ENCODE measurements at places on chromosomes 11 and 22. TPM values are rescaled to one million over a fixed set of nuclear protein-coding genes. Genes with fewer than 3 reads are reported as not detected.

The A4GALT gene
- total RNA-seq: 8.7 TPM

The TMEM45B gene
- 303 TPM for total RNA-seq

The SLN gene
- total RNA-seq: not detected

The RASL10A gene
- total RNA-seq: 1.3 TPM

- no peak overlapping the region for H3K4me3 ChIP-seq
- no peaks in the 10 kb centered on the region for H3K4me1 ChIP-seq
- DNase-seq: no peak
- no peak overlapping the region for H3K27ac ChIP-seq
- no peaks in the 10 kb centered on the region for H3K36me3 ChIP-seq
These were observed 11.0 kb downstream of the RAB36 start for GRCh38 chr22:23156286-23156685.

- no peaks in the 10 kb centered on the region for H3K27me3 ChIP-seq
- peak within 1 kb of the TSS; percentile 86 for H3K27ac ChIP-seq
- DNase-seq: peak; percentile 42
- peak within 1 kb of the TSS; percentile 89 for H3K4me3 ChIP-seq
- peaks cover 5% of the 10 kb centered on the region for H3K4me1 ChIP-seq
These were observed at the start of gene TEX54 for GRCh38 chr11:62832336-62833234. TEX54 (minus strand) TSS chr11:62832841.

GRCh38 chr11:130416906-130417305, 11.5 kb downstream of the ADAMTS8 start:
- no peak overlapping the region for H3K4me3 ChIP-seq
- no peaks in the 10 kb centered on the region for H3K4me1 ChIP-seq
- H3K27ac ChIP-seq: no peak overlapping the region
- DNase-seq: no peak

- no peaks in the 10 kb centered on the region for H3K27me3 ChIP-seq
- no peaks in the 10 kb centered on the region for H3K4me1 ChIP-seq
These were observed 405.2 kb downstream of the INSC start for GRCh38 chr11:15519911-15520310.

DNA sequence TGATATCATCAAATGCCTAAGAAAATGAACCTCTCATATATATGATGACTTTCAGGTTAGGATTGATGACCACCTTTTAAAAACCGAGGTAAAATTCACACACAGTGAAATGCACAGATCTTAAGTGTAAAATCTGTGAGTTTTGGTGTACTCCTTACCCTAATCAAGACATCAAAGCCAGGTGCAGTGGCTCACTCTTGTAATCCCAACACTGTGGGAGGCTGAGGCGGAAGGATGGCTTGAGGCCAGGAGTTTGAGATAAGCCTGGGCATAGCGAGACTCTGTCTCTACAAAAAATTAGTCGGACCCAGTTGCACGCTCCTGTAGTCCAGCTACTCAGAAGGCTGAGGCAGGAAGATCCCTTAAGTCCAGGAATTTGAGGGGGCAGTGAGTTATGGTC, 140.4 kb downstream of the UVRAG start:
- no peak overlapping the region for H3K27ac ChIP-seq
- no peaks in the 10 kb centered on the region for H3K36me3 ChIP-seq
- H3K4me1 ChIP-seq: no peaks in the 10 kb centered on the region
- H3K4me3 ChIP-seq: no peak overlapping the region
- H3K27me3 ChIP-seq: no peaks in the 10 kb centered on the region

GRCh38 chr11:61114913-61115312, 12.6 kb downstream of the CD5 start:
- no peaks in the 10 kb centered on the region for H3K36me3 ChIP-seq
- H3K4me1 ChIP-seq: no peaks in the 10 kb centered on the region
- no peaks in the 10 kb centered on the region for H3K27me3 ChIP-seq
- DNase-seq: no peak
- H3K27ac ChIP-seq: no peak overlapping the region

DNA sequence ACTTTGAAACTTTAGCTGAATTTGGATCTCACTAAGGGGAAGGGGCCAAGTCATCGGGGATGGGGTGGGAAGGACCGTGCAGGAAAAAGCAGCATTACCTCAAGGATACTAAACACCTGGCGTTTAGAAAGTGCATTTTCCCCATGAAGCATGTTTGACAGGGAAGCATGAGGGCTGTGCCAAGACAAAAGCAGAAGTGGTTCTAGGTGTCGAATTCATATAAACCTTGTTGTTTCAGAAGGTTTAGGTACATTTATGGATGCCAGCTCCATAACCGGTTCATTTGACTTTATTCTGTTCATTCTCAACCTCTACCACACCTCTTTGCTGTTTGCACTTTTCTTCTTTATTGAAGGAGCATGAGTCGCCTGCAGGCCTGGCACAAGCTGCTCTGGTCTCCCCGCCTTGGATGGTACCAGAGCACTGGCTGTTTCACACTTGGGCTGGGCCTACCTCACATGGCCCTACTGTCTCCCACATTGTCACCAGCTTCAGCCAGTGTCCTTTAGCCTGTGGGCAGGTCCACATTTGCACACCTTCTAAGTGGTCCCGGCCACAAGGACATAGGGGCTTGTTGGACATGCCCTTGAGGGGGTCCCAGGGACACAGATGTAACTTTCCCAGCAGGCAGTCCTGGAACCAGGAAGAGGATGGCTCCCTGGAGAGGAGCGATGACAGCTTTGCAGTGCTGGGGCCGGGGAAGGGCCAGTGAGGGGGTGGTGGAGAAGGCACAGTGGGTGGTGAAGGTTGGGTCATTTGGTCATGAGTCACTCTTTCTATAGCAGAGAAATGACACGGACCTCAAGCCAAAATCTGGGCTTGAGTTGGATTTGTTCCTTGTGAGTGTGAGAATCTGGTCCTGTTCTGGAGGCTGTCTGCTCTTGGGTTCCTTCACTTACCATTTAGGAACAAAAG, 3.2 kb upstream of the ST14 start:
- no peaks in the 10 kb centered on the region for H3K36me3 ChIP-seq
- peaks cover 5% of the 10 kb centered on the region for H3K4me1 ChIP-seq
- H3K4me3 ChIP-seq: no peak overlapping the region
- peak; percentile 44 for DNase-seq

DNA sequence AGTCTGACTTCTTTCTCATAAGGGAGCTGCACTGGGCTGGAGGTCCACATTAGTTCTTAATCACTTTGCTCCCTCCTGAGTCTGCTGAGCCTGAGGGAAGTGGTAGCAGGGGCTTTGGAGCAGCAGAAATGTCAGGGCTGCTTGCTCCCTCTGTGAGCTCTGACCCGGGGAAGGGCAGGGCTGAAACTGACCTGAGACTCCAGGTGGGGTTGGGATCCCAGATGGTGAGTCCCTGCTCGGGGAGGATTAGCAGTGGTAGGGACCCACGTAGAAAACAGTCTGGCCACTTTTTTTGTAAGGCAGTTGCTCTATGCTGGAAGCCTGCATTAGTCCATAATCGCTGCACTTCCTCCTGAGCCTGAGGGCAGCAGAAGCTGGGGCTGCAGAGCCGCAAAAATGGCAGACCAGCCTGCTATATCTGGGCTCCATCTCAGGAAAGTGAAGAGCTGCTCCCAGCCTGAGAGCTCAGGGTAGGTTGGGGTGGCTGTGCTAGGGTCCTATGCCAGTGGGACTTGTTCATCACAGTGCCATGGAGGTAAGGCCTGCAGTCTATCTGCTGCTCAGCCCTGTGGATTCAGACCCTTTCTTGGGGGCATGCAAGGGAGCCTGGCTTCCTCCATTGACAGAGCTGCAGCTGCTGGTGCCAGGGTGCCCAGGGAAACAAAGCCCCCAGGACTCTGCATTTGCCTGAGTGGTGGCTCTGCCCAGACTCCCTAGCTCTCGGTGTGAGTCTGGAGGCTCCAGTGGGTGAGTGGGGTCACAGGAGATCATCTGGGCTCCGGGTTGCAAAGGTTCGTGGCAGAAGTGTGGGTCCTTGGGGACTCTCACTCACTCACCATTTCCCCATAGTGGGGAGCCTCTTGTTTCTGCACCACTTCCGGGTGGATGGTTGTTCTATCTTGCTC, 854.3 kb downstream of the LUZP2 start:
- no peak overlapping the region for H3K27ac ChIP-seq
- no peaks in the 10 kb centered on the region for H3K27me3 ChIP-seq
- no peaks in the 10 kb centered on the region for H3K36me3 ChIP-seq
- DNase-seq: no peak
- H3K4me1 ChIP-seq: no peaks in the 10 kb centered on the region
- H3K4me3 ChIP-seq: no peak overlapping the region

GRCh38 chr22:48720662-48721394, 1106.8 kb downstream of the BRD1 start:
- no peaks in the 10 kb centered on the region for H3K36me3 ChIP-seq
- no peaks in the 10 kb centered on the region for H3K27me3 ChIP-seq
- no peak for DNase-seq
- no peak overlapping the region for H3K4me3 ChIP-seq
- no peaks in the 10 kb centered on the region for H3K4me1 ChIP-seq
- no peak overlapping the region for H3K27ac ChIP-seq

DNA sequence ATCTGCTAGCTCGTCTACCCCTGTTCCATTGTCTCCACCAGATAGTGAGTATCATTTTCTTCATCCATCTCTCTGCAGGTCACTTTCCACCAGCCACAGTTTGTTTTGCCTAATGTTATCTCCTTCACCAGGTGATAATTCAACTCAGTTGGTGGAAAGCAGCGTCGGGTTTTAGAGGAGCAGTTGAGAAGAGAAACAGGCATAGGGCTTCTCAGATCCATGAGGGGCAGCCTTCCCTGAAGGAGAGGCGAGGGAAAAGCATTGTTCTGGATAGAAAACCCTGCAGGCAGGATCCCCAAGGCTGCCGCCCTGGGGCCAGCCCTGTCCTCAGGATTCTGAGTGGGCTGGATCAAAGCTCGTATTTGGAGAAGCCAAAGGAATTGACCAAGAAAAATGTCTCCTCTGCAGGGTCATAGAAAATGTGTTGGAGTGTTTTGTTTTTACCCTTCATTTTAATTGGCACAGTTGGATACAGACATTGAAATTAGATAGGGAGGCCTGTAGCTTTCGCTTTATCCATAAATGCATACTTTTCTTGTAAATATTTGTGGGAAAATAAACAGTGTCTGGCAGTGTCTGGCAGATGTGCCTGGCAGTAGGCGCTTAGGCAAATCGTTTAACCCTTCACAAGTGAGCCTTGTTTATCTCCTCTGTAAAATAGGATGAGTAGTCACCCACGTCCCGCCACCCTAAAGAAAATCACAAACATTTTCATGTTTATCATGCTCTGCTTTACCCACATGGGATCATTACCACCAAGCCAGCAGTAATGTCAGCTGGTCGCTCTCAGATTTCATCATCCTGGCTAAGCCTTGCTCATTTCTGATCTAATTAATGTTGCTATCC, 73.4 kb upstream of the TTC12 start:
- no peaks in the 10 kb centered on the region for H3K4me1 ChIP-seq
- no peak for DNase-seq
- no peak overlapping the region for H3K27ac ChIP-seq
- H3K27me3 ChIP-seq: no peaks in the 10 kb centered on the region
- H3K4me3 ChIP-seq: no peak overlapping the region
- H3K36me3 ChIP-seq: no peaks in the 10 kb centered on the region

DNA sequence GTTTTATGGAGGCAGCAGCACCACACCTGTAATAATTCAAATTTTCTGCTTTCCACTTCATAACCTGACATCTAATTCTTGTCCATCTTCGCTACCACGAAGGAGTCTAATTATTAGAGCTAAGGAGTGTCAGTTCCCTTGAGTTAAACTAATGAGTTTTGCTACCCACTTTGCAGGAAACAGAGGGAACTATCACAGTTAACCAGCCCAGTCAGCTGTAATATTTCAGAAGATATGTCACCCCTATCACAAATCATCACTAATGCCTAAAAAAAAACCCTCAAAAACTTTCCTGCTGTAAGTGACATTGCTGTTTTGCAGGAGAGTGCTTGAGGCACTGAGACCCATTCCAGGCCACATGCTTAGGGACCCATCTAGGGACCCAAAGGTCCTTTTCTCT, 8.4 kb downstream of the TECTA start:
- no peaks in the 10 kb centered on the region for H3K4me1 ChIP-seq
- DNase-seq: no peak
- H3K36me3 ChIP-seq: no peaks in the 10 kb centered on the region
- H3K4me3 ChIP-seq: no peak overlapping the region
- no peaks in the 10 kb centered on the region for H3K27me3 ChIP-seq

- DNase-seq: no peak
- H3K4me1 ChIP-seq: no peaks in the 10 kb centered on the region
- H3K4me3 ChIP-seq: no peak overlapping the region
- H3K27ac ChIP-seq: no peak overlapping the region
- no peaks in the 10 kb centered on the region for H3K27me3 ChIP-seq
These were observed 18.6 kb downstream of the ADAMTS8 start for GRCh38 chr11:130409594-130410388.

DNA sequence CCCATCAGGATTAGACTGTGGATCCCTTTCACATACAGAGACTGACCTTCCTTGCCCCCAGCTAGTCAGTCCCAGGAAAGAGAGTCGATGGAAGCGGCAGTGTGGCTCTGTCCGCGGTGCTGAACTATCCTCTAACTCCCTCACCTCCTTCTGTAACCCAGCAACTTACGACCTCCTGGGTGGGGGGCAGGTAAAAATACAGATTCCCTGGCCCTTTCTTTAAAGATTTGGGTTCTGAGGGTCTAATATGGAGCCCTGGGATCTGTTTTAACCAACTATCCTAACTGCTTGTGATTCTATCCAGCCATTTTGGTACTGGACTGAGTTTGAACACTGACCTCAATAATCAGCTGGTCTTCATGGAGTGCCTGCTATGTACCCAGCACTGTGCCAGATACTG, 23.2 kb downstream of the MFNG start:
- H3K27ac ChIP-seq: no peak overlapping the region
- no peak for DNase-seq
- H3K4me1 ChIP-seq: no peaks in the 10 kb centered on the region
- no peaks in the 10 kb centered on the region for H3K27me3 ChIP-seq
- no peak overlapping the region for H3K4me3 ChIP-seq

GRCh38 chr11:67274768-67275605, 8.7 kb downstream of the GRK2 start:
- no peak for DNase-seq
- peaks cover 15% of the 10 kb centered on the region for H3K36me3 ChIP-seq
- no peak overlapping the region for H3K4me3 ChIP-seq
- peak overlapping the region; percentile 86 for H3K27ac ChIP-seq

DNA sequence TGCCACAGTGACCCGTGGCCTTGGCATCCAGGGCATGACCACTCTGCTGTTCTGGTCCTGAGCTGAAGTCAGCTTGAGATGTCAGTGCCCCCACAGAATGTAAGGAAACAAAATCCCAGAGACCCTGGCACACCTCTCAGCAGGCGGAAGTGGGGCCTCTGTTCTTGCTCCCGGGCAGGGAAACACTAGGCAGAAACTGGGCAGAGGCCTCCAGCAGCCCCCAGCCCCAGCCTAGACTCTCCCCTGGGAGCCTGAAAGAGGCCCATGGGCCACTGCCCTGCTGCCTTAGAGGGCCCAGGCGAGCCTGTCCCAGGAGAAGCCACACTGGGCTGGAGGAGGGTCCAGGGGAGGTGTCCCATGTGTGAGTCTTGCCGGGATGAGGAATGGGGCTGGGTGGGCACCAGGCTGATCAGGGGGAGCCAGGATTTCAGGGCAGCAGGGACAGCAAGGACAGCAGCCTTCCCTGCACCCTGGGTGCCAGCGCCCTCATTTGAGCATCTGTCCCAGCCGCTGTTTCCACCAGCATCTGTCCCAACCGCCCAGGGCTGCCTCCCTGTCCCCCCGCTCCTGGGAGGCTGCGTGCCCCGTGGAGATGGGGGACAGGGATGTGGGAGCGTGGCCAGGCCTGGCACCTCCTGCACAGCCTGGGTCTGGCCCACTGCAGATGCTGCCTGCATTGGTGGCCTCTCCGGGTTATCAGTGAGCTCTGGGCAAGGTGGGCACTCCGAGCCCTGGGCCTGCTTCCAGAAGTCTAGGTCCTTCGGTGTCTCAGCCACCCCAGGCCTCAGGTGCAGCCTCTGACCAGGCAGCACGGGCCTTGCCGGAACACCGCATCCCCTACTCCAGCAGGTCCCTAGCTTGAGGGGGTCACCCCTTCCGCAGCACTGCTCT, 1072.4 kb downstream of the BRD1 start:
- H3K4me1 ChIP-seq: no peaks in the 10 kb centered on the region
- no peaks in the 10 kb centered on the region for H3K36me3 ChIP-seq
- H3K27ac ChIP-seq: no peak overlapping the region
- no peak overlapping the region for H3K4me3 ChIP-seq

All from colonic mucosa (tissue), 4 donors.